ENCODE measurements at places on chromosomes 3 and 15.

GRCh38 chr15:64343841-64344240 lies 12.1 kb downstream of the CSNK1G1 start:
- peaks cover 19% of the 10 kb centered on the region for H3K36me3 ChIP-seq
- H3K4me1 ChIP-seq = peaks cover 6% of the 10 kb centered on the region
- no peak overlapping the region for H3K27ac ChIP-seq
- H3K27me3 ChIP-seq = no peaks in the 10 kb centered on the region
- H3K4me3 ChIP-seq = no peak overlapping the region

DNA sequence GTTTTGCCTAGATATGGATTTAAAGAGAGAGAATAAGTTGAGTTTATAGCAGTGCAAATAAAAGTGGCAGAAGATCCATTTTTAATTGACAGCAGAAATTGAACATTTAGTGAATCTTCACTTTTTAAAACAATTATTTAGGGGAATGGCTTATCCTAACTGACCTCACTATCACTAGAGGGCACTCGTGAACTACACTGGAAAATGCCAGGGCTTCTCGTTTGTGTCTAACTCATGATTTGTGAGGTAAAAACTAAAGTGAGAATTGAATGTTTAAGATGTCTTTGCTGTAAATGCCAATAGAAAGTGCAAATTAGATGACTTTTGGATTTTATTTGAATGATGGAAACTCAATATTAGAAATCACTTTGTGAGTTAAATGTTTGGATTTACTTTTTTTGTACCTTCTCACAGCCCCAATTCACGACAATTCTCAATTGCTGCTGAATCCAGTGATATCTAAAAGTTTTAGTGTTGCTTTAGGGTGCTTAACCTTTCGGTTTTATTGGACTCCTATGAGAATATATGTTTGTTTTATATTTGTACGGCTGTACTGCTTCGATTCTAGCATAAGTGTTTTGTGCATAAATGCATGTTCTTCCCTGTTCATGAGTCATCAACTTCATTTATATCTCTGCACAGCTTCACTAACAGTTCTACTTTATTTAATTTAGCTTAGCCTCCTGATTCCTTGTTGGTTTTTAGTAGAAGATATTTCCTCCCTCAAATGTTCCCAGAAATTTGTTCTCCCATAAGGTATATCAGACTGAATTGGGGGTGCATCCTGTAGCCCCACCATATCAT lies 462.1 kb downstream of the MFSD1 start:
- no peak overlapping the region for H3K27ac ChIP-seq
- H3K4me1 ChIP-seq = no peaks in the 10 kb centered on the region
- H3K27me3 ChIP-seq = peaks cover 2% of the 10 kb centered on the region
- no peak overlapping the region for H3K4me3 ChIP-seq
- DNase-seq = no peak

- H3K27me3 ChIP-seq = no peaks in the 10 kb centered on the region
- no peak overlapping the region for H3K27ac ChIP-seq
- H3K4me1 ChIP-seq = peaks cover 19% of the 10 kb centered on the region
- H3K4me3 ChIP-seq = no peak overlapping the region
These were observed 2.5 kb downstream of the AP4E1 start for GRCh38 chr15:50911001-50911400.

DNA sequence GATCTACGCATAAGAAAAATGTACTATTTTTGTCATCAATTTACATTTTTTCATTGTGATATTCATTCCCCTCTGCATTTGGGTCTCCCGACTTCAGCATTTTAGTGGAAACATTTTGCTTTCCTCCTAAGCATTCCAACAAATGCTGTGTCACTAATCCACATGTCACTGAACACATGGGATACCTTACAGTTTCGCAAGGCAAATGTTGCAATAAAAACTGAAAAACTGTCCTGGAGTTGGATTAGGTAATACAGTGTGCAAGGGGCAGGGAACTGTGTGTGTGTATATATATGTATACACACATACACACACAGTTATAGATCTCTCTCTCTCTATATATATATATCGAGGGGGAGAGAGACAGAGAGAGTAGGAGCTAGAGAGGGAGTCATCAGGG lies 632.2 kb downstream of the MAGI1 start:
- no peak overlapping the region for H3K4me3 ChIP-seq
- no peaks in the 10 kb centered on the region for H3K27me3 ChIP-seq
- no peaks in the 10 kb centered on the region for H3K36me3 ChIP-seq

DNA sequence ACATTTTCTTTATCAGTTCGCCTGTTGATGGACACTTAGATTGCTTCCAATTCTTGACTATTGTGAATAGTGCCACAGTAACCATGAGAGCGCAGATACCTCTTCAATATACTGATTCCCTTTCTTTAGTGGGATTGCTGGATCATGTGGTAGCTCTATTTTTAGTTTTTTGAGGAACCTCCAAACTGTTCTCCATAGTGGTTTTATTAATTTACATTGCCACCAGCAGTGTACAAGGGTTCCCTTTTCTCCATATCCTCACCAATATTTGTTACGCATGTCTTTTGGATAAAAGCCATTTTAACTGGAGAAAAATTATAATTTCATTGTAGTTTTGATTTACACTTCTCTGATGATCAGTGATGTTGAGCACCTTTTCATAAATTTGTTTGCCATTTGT lies 59.3 kb downstream of the RASA2 start:
- no peak overlapping the region for H3K27ac ChIP-seq
- peaks cover 66% of the 10 kb centered on the region for H3K4me1 ChIP-seq
- no peaks in the 10 kb centered on the region for H3K27me3 ChIP-seq

All from activated CD8-positive, alpha-beta T cell treated with anti-CD3 and anti-CD28 coated beads, Interleukin-2, amount 10 ng/mL, durations not matched to agents 7 days and 5 days (primary cell).